Choroid plexus epithelial cell (primary cell): ENCODE measurements at places on chromosomes 13 and 19.

GRCh38 chr13:84118839-84119409 is 236.7 kb upstream of the SLITRK1 start:
- DNase-seq: peak; percentile 27

DNA sequence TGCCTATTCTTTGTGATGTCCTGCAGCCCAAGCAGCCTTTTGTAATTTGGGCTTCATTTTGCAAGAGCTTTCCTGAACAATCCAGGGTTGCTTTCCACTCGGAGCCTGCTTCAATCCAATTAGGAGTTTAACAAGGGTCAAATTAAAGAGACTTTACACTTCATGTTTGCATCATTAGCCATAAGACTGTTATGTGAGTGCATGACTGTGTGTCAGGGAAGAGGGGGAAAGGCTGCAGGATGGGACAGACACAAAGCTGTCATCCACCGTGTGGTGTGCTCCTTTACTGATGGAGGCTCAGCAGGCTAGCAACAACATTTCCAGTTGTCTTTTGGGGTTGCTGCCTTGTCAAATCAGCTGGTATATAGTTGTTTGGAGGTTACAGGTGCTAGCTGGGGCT is 23.7 kb upstream of the MAB21L1 start:
- no peak for DNase-seq

DNA sequence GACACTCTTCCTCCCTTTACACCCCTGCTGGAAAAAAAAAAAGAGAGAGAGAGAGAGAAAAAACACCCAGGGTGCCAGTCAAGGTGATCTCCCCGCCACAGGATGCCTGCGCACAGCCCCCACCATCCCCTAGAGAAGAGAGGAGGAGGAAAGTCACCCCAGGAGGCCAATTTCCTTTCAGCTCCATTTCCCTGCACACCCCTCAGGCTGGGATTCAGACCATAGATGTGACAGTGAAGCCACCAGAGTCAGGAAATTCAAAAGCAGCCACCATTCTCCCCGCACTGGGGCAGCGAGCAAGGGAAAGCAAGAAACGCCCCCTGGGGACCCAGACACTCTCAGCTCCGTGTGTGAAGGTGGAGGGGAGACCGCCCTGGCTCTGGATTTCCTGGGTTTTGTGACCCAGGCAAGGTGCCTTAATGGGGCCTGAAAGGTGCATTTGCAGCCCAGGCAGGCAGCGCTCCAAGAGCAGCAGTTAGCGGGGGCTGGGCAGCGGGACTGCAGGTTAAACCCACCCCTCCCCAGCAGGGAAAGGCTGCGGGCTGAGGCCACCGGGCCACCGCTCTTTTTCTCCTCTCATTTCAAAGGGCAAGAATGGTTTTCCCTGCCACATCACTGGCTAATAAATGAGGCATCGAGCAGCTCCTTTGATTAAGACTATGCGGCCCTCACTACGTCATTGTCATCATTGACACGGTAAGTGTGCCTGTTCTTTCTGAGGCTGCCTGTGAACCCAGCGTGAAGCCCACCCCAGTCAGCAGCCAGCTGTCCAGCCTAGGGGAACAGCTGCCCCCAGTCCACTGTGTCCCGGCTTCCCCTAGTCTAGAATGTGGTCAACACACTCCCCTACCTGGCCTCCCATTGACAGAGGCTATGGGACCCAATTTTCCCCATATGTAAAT is 83.8 kb upstream of the TM9SF2 start:
- no peak for DNase-seq

GRCh38 chr19:4295972-4296771 is 6.0 kb downstream of the TMIGD2 start:
- DNase-seq: no peak

DNA sequence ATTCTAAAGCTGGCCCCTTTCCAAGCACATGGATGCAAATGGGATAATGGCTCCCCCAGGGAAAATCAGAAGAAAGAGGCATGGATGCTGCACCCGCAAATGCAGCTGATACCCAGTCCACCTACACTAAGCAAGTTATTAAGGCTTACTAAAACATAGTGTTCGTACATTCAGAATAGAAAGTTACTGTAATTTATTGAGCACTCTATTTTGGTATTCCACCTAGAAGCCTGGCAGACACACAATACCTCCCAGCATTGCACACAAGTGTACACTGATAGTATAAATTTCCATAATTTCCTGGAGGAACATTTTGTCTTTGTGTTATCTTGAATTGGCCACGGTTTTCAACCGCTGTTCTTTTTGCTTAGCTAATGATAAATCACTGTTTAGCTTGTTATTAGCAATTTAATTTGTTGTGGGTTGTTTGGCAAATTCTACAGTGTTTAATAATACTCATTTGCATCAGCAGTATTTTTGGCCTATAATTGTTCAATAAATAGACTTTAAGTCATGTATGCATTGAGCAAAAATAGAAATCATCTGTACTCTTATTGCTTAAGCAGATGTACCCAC is 94.5 kb upstream of the MRI1 start:
- DNase-seq: no peak

- DNase-seq: peak; percentile 86
Observed at GRCh38 chr13:50629497-50629896, 214.0 kb downstream of the DLEU7 start.

- DNase-seq: no peak
Observed at GRCh38 chr13:18952225-18953016, 229.2 kb downstream of the TUBA3C start.

GRCh38 chr13:20258208-20258962 is 26.3 kb upstream of the GJB6 start:
- peak; percentile 5 for DNase-seq

GRCh38 chr13:75410207-75410606 is 71.8 kb downstream of the TBC1D4 start:
- DNase-seq: no peak

- DNase-seq: peak; percentile 62
Observed at GRCh38 chr19:40605216-40605971, 4.2 kb downstream of the LTBP4 start.

DNA sequence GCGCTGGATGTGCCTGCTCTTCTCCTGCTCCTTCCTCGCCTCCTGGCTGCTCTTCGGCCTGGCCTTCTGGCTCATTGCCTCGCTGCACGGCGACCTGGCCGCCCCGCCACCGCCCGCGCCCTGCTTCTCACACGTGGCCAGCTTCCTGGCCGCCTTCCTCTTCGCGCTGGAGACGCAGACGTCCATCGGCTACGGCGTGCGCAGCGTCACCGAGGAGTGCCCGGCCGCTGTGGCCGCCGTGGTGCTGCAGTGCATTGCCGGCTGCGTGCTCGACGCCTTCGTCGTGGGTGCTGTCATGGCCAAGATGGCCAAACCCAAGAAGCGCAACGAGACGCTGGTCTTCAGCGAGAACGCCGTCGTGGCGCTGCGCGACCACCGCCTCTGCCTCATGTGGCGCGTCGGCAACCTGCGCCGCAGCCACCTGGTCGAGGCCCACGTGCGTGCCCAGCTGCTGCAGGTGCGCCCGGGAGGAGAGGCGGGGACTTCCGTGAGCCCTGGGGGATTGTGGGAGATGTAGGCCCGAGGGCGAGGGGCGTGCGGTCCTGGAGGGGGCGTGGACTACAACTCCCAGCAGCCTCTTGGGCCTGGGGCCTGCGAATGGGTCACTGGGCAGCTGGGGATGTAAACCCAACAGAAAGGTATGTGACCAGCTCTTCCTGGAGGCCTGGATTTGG is 6.7 kb downstream of the KCNJ14 start:
- DNase-seq: no peak

DNA sequence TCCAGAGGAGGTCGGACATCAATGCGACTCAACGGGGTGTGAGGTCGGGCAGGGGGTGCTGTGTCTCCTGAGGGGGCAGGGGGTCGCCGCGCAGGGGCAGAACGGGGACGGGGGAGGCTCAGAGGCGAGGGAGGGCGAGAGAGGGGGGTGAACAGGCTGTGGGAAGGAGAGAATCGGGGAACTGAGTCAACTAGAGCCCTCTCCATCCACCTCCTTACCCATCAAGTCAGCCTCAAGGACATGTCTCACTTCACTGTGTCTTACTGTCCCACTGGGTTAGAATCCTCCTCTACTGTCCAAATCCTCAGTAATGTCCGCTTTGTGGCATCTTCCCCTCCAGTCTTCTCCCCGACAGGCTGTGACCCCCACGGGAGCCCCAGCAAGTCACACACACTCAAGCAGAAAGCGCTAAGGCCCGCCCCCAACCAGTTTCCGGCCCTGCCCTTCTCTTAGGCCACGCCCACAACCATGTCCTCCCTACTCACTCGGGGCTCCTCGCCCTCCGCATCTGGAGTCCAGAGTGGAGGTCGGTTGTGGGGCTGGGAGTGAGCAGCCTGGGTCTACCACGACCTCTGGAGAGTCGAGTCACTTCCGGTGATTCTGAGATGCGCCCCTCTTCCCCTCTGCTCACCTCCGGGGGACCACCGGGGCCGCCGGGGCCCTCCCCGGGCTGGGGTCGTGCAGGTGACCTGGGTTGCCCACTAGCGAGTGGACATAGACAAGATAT is 9.3 kb downstream of the PLEKHA4 start:
- DNase-seq: no peak
